ENCODE measurements at places on chromosomes 12 and 14. TPM values are rescaled to one million over a fixed set of nuclear protein-coding genes. Genes with fewer than 3 reads are reported as not detected.

The CRIP1 gene
- 236 TPM for total RNA-seq

The AQP6 gene
- not detected for total RNA-seq

The TMEM121 gene
- total RNA-seq = 7.5 TPM

The ACRBP gene
- total RNA-seq = 1.8 TPM

The FRMD6 gene
- total RNA-seq = 56.7 TPM

The RNF10 gene
- 200 TPM for total RNA-seq

The CLEC4E gene
- 5.6 TPM for total RNA-seq

The GNB3 gene
- total RNA-seq = 13.7 TPM

The OVCH1 gene
- 1.0 TPM for total RNA-seq

The ITGB7 gene
- total RNA-seq = 3.2 TPM

The PLEK2 gene
- 1.9 TPM for total RNA-seq

The TAS2R14 gene
- 5.2 TPM for total RNA-seq

The CMKLR1 gene
- 41.9 TPM for total RNA-seq

The CLEC1B gene
- not detected for total RNA-seq

The IL31 gene
- total RNA-seq = not detected
